ENCODE measurements at places on chromosomes 12 and 14.

- no peak for DNase-seq
These were observed 1465.4 kb upstream of the FLRT2 start for GRCh38 chr14:84064316-84065125.

GRCh38 chr12:82530394-82530793 is 156.3 kb upstream of the TMTC2 start:
- no peak for DNase-seq

DNA sequence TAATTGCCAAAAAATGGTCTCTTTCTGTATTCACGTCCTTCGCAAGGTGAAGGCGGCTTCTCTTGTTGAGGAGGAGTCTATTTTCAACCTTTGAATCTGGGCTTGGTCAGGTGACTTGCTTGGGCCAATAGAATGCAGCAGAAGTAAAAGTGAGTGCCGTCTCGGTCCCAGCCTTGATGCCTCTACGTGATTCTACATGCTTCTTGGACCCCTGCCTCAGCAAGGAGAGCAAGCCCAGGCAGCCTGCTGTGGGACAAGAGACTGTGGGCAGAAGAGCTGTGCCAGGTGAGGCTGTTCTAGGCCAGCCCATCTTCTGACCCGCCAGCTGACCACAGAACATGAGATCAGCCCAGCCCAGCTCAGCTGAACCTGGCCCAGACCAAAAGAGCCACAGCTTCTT is 39.1 kb upstream of the CCDC63 start:
- no peak for DNase-seq

DNA sequence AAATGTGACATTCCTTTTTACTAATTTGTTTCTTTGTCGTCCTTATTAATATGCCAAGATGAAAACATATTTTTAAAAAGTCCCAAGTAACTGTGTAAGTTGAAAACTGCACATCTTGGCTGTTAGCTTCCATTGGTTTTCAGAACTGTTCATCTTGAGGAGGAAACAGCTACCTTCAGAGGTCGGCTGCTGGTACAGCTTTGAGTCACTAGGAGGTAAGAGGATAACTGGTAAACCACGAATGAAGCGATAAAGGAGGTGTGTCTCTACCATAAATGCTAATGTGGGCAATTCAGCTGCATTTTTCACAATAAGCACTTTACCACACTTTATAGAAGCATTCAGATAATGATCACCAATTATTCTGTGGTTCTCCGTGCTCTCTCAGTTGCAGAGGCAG is 137.5 kb upstream of the KRAS start:
- DNase-seq, result no peak

GRCh38 chr14:83548061-83548839 is 1981.7 kb upstream of the FLRT2 start:
- no peak for DNase-seq

DNA sequence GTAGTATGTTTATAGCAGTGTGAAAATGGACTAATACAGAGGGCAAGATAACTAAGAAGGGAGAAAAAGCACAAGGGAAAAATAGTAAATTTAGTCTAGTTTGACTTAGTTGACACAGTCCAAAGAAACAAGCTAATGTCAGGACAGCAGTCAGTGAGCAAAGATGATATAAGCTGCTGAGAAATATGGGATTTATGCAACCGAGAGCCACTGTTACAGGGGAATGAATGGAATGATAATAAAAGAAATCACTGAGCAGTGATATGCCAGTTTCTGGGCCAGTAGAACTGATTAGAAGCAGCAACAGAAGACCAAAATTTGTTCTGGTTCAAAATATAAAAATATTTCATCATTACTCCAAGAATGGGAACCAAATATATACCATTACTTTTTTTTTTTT is 60.1 kb downstream of the R3HDM2 start:
- DNase-seq, result no peak

GRCh38 chr14:67137744-67138371 is 51.4 kb upstream of the GARIN2 start:
- DNase-seq, result no peak

DNA sequence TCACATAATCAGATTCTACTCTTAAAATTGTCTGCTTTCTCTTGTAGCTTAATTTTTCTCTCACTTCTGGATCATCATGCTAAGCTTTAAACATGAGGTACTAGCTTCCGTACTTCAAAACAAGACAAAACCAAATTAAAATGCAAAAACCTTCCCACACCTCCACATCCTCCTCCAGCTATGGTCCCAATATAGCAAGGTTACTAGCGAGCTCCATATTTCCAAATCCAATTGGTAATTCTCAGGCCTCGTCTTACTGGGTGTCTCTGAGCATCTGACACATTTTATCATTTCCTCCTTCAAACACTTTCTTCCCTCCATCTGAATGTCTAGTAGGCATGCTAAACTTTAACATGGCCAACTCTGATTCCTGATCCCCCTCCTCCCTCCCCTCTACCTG is 7.9 kb upstream of the PAPOLA start:
- DNase-seq, result no peak

DNA sequence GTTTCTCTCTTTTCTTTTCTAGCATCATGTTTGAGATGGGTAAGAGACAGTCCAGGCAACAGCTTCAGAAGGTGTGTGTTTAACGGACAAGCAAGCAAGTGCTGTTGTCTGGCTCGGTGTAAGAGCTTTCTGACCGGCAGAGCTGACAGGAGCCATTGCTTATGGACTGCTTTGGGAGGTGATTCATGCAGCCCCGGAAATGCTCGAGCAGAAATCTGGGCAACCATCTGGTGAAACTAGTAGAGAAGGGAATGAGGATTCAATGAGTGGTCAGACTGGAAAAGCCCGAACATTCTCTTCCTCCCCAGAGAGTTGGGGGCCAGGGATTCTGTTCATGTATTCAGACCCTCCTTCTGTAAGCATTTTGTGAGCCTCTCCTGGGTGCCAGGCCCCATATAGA is 24.4 kb downstream of the TUNAR start:
- DNase-seq, result no peak

GRCh38 chr12:54154681-54155186 is 34.1 kb downstream of the SMUG1 start:
- no peak for DNase-seq

DNA sequence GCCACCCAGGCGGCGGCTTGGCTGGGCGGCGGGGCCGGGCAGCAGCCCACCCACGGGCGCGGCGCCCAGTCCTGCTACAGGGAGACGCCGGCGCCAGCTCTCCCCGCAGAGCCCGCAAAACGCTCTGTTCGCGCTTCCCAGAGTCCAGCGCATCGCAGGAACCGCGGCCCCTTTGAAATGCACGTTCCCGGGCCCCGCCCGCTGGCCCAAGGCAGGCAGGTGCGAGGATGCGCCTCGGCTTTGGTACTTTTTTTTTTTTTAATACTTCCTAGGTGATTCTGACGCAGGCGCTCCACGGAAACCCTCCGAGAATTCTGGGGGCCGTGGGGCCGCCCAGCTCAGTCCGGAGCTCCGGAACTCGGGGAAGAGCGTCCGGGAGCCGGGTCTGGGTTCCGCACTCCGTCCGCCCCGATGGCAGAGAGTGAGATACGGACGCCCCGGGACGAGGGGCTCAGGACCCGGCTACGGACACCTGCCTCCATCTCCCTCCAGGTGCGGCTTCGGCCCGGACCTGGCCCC is 483 bp downstream of the POC1B start:
- peak; percentile 26 for DNase-seq

- DNase-seq, result no peak
These were observed 35.3 kb downstream of the MSRB3 start for GRCh38 chr12:65313719-65314317.

DNA sequence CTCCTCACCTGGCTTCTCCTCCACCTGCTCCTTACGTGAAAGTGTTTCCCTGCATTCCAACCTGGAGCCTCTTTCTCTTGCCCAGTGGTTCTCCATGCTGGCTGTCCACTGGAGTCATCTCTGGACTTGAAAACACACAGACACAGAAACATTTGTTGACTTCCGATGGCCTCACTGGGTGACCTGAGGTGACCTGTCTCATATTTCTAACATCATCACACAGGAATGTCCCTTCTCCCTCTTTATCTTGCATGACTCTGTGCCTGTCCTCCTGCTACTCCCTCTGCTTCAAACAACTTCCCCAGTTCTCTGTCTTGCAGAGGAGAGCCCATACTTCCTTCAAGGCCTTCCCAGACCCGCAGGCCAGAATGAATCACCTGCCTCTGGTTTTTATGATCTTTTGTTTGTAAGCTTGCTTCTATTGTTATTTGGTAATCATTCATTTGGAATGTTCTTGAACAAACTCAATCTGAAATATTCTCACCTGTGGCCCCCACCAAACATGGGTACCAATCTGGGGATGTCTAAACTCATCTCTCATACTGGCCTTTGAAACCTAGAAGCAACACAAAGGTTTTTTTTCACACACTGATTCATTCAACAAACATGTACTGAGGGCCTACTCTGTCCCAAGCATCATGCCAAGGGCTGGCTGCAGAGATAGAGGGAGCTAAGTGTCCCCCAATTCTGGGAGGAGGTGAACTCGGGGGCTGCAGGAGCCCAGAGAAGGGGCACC is 9.7 kb upstream of the RIN3 start:
- peak; percentile 38 for DNase-seq

DNA sequence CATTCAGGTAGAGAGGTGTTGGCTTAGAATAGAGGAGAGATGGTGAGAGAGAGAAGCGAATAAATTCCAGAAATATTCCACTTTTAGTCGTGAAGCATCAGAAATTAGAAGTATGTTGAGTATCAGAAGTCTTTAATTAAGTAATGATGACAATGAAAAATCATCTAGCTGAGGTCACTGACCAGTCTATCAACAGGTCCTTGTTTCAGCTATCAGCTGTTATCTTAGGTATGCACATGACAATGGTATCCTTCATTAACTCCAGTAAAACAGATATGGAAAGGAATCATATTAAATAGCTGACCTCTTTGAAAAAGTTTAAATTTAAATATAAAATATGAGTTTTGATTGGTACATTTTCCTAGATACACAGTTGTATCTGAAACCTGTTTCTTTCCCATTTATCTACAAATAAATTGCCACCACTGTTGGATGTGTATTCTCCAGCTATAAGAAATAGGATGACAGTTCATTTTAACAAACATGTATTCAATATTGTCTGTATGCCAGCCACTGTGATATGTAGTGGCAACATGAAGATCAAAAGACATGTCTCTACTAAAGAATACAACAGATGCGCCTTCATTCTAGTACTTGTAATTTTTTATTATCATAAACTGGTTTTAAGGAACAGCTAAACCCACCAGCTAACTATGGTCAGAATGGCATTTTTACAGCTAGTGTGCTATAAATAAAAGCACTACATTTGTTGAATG is 424.2 kb upstream of the DCN start:
- no peak for DNase-seq

All from CD4-positive, alpha-beta T cell treated with Interleukin-15 for 1 hour (primary cell).